ENCODE measurements at places on chromosomes 7 and 10.

GRCh38 chr7:4886671-4887070, 3.2 kb upstream of the RADIL start:
- DNase-seq = no peak

- DNase-seq = no peak
Measured at GRCh38 chr7:130127821-130128317, 57.5 kb downstream of the KLHDC10 start.

- DNase-seq = no peak
Measured at GRCh38 chr7:116530107-116530820, 5.4 kb downstream of the CAV1 start.

- DNase-seq = no peak
Measured at GRCh38 chr7:69844264-69844868, 246.1 kb downstream of the AUTS2 start.

DNA sequence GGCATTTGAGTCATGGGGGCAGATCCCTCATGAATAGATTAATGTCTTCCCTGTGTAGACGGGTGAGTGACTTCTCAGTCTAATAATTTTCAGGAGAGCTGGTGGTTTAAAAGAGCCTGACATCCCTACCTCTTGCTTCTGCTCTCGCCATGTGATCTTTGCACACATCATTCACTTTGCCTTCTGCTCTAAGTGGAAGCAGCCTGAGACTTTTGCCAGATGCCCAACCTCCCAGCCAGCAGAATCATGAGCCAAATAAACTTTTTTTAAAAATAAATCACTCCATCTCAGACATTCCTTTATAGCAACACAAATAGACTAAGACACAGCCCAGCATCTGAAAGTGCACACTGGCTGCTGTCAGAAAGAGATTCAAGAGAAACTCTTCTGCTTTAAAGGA, 155.2 kb downstream of the ZNF365 start:
- DNase-seq = no peak

GRCh38 chr7:94395141-94396036, 694 bp downstream of the COL1A2 start:
- no peak for DNase-seq

DNA sequence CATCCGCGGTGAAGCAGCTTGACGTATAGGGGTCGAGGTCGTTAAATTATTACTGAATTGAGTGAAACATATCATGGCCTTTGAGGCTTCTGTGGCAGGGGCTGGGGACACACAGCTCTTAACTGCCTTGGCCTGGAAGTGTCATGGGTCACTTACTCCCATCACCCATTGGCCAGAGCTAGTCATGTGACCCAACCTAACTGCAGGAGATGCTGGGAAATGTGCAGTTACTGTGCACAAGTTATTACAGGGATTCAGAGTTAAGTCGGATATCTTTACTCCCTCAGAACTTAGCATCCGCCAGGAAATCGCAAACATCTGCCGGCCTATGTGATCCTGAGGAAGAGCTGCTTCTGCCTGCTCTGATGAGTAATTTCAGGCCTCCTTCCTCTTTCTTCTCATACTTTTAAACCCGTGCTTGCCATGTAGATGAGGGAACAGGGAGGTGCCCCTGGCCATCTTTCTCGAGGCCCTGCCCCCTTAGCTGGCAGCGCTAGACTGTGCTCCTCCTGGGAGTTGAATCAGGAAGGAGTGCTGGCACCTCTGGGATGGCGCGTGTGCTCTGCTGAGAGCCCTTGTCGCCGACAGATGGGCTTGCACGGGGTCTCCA, 203.6 kb downstream of the TCF7L2 start:
- no peak for DNase-seq

DNA sequence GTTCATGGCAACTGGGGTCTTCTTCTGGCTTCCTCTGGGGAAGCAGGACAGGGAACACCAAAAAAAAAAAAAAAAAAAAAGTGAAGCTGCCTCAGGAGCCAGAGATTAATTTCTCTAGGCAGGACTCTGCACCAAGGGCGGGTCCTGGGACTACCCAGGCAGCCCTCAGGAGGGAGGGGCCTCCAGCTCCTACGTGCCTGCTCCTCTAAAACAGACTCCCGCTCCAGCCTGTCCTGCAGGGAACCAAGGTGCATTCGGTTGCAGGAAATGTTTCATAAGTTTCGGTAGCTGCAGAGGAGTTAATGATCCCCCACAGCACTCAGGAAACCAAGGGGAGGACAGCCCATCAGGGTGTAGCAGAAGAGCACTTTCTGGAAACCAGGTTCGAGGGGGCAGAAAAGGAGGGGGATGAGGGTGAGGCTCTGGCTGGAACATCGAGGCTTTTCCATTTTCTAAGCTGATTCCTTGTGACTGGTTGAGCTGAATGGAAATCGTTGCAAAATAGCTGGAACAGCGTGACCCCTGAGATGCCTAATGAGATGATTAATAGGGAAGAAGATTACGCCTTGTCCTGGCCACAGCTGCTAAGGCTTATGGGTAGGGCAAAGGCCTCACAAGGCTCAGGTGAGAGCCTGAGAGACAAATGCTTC, 84.2 kb downstream of the STRA8 start:
- DNase-seq = no peak

DNA sequence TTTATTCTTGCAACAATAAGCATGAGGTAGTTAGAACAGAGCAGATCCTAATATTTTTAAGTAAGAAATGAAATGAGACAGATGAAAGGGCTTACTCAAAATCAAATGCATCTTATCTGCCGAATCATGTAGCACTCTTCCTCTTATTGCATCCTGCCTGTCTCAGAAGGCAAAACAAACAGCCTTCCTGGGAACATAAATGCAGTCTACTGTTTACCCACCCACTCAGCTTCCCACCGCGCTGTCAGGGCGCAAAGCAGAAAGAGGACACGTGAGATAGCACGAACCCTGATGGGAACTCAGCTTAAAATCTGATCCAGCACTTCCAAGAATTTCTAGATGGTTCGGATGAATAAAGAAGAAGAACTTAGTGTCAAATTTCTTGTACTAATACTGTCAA, 114.4 kb upstream of the CDK1 start:
- DNase-seq = no peak

- no peak for DNase-seq
Measured at GRCh38 chr7:116239434-116239833, 29.1 kb downstream of the TES start.

Data from stimulated activated CD4-positive, alpha-beta T cell treated with anti-CD3 and anti-CD28 coated beads, TNF-alpha, amount 100 ng/mL, for 1 hour (primary cell).